LHCN-M2 (cell line): ENCODE measurements at places on chromosomes 1 and 21.

GRCh38 chr1:28606771-28607170 lies 14.7 kb downstream of the RAB42 start:
- DNase-seq, result no peak

GRCh38 chr21:43829575-43830119 lies 35.4 kb upstream of the AGPAT3 start:
- no peak for DNase-seq

DNA sequence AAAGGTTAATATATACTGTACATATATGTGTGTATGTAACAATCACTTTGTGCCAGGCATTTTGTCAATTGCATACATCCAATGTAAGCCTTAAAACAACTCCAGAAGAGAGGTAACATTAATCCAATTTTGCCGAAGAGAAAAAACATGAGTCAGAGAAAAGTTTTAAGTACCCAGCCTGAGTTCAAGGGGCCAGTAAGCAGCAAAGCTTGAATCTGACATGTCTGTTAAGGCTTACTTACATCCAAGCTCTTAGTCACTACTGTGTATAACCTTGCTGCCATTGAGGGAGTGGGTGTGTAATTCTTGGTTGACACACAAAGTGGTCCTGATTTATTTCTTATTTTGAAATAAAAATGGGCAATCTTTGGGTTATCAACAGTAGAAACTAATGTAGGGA lies 360.4 kb upstream of the LYPLAL1 start:
- peak; percentile 43 for DNase-seq

- DNase-seq, result no peak
These were observed 1.4 kb downstream of the NCF2 start for GRCh38 chr1:183588827-183589226.

DNA sequence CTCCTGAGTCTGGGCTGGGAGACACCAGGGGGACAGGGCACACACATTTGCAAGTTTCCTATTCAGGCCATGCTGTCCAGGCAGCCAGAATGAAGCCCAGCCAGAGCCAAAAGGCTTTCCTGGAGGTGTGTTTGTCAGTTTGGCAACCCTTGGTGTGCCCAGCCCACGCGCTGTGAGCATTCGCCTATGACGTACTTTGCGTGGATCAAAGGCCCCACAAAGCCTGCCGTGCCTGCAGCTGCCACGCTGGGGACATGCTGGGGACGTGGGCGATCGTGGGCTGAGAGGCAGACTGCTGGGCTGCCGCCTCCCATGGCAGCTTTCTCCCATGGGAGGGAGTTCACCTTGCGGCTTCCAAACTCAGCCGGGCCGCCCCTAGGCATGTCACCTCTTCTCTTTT lies 57.5 kb downstream of the CD247 start:
- no peak for DNase-seq

GRCh38 chr1:187244623-187245022 lies 415.9 kb downstream of the PLA2G4A start:
- DNase-seq, result no peak

- DNase-seq, result no peak
These were observed 27.3 kb upstream of the RNF19B start for GRCh38 chr1:32991819-32992488.

DNA sequence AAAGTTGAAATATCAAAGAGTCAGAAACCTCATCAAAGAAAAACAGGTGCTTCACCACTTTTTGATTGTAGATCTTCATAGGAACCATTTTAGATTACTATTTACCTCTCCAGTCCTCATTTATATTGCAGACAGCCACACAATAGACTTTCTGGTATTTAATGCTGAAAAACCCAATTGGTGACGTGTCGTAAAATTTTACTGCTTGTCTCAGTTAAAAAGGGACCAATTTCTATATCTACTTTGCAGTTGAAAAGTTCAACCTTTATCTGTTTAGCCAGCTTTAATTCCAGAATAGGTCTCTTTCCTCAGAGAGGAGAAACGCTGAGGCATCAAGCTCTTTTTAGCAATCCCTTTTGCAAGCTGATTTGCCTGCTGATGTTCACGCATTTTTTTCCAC lies 1722.4 kb downstream of the PLA2G4A start:
- no peak for DNase-seq

GRCh38 chr1:151159373-151159772 lies 2.9 kb downstream of the TNFAIP8L2 start:
- no peak for DNase-seq

DNA sequence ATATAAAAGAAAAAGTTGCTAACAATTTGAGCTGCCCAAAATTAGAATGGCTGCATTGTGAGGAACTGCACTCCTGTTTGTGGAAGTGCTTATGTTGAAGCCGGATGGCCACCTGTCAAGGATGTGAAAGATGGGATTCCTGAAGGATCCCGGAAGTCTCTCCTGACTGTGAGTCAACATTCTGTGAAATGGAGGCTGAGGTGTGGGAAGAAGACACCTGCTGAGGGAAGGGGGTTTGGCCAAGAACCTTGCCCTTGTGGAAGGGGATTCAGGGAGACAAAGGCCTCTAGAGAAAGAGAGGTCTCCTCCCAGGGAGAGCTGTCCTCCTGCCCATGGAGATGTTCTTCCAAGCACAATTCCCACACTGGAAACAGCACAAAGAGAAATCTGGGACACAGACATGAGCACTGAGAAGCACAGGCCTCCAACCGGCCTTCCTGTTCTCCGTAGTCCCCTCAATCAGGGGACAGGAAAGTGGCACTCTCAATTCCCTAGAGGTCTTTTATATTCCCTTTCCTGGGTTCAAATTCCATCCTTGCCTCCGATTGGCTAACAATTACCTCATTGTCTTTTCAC lies 70.5 kb downstream of the CD2 start:
- DNase-seq, result no peak

DNA sequence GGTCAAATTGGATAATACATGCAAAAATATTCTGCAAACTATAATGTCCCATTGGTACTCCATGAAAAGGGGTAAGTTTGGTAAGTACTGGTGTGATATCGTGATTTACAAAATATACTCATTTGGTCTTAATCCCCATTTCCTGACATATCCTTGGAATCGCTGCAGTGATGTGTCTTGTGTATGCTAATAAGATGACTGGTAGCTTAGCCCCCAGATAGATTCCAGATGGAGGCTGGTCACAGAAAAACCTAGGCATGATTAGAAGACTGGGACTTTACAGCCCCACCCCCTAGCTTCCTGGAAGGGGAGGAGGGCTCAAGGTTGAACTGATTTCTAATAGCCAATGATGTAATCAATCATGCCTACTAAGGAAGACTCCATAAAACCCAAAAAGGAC lies 3.0 kb downstream of the VAMP4 start:
- no peak for DNase-seq

GRCh38 chr1:55376897-55377296 lies 161.7 kb upstream of the USP24 start:
- DNase-seq, result no peak

- no peak for DNase-seq
These were observed 198.1 kb upstream of the NCAM2 start for GRCh38 chr21:20800106-20800505.

DNA sequence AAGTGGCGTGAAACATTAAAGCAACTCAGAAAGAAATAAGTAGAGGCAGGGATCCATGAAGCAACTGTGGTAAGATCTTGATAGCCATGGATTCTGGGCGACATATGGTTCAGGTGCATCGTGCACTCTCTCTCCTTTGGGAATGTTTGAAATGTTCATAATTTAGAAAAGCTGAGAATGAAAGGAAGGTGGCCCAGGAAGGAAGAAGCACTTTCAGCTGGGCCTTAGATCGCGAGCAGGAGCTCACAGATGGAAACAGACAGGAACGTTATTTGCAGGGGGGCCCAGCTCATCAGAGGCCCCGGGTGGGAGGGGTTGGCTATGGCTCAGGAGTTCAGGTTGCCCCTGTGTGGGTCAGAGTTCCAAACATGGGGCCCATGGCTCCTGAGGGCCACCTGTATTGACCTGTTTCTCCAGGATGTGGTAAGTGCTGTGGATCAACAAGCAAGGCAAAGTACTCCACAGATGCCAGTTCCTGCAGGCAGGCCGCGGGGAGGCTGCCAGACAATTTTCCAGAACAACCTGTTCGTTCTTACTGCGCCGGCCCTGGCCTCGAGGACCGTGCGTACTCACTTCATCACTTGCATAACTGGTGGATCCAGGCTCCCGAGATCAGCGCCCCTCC lies 253.2 kb downstream of the TOMM20 start:
- DNase-seq, result no peak

DNA sequence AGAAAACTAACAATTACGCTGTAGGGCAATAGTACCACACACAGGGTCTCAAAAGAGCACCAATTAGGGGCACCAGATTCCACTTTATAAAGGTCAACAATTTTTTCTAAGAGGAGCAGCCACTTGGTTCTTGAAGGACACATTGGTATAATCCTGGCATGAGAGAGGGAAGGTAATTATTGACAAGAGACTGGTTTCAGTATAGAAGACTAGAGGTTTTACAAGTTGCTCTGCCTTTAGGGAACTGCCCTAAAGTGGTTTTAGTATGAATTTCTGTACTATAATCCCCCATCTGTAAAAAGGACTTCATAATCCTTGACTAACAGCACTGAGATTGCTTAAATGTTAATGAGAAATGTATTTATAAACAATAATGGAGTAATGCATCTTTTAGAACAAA lies 648.5 kb upstream of the PTBP2 start:
- DNase-seq, result no peak

GRCh38 chr1:215143497-215143896 lies 61.0 kb downstream of the KCNK2 start:
- DNase-seq, result no peak

GRCh38 chr1:161719325-161719611 lies 2.1 kb upstream of the FCRLB start:
- no peak for DNase-seq

DNA sequence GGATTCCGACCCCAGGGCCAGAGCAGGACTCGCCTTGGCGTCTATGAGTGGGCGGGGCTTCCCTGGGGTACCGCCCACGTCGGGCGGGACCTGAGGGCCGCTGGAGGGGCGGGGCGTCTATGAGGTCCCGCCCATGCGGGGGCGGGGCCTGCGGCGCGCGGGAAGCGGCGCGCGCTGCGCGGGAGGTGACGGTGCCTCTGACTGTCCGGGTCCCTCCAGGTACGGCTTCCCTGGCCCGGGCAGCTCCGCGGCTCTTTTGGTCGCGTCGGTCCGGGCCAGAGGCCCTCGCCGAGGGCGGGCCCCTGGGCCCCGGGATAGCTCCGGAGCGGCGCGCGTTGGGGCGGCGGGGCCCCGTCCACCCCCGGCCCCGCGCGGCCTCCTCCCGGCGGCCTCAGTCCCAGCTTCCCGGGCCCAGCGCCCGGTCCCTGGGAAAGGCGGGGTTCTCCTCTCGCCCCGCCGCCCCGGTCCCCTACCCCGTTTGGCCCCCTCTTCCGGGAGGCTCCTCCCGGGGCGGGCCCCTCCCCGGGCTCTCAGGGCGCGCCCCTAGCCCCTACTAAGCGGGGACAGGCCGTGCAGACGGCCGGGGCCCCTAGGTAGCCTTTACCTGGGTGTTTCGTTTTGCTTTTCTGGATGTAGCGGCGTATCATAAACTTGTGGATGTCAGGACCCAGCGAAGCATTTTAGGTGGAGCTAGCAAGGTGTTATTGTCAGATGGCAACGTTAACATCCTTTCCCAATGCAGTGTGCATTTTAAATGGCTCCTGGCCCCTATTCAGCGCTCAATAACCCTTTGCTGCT lies at the start of gene CHAF1B:
TSS of gene CHAF1B (plus strand) at position 160 of the 798 bp plus-strand sequence. CDS start 745 bp downstream, outside the sequence.
- peak; percentile 58 for DNase-seq

DNA sequence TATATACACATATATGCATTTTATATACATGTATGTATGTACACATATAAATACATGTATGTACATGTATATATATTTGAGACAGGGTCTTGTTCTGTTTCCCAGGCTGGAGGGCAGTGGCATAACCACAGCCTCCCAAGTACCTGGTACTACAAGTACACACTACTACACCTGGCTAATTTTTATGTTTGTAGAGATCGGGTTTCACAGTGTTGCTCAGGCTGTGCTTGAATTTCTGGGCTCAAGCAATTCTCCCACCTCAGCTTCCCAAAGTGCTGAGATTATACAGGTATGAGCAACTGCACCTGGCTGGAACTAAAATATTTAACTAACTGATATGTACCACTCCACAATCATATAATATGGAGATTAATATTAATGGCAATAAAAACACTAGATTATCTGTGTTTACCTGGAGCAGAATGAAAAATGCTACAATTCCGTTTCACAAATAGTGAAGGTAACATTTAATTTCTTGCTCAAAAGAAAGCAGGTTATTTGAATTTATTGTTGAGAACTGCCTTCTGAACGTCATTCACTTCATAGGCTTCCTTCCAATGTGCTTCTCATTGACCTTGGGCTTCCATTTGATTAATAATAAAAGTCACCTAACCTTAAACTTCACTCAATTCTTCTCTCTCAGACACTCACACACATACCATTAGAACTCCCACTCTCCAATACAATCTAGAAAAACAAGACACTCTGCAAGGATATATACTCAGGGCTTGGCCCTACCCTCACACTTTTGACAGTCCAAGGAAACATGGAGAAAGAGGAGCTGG lies 57.0 kb downstream of the PTGER3 start:
- DNase-seq, result no peak

DNA sequence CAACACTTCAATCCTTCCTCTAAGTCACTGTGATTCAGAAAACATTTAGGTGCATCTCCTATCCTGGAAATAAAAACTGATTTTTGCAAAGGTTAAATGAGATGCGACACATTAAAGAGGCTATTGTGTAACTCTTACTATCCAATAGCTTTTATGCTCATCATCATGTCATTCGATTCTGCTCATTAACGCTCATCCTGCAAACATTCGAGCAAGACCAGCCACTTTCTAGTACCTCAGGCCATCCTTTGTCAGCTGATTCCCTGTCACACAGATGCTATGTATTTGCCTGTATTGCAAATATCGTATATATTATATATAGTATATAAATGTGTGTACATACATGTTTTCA lies 131.6 kb downstream of the TLR5 start:
- peak; percentile 6 for DNase-seq

- DNase-seq, result peak; percentile 89
These were observed 59.9 kb upstream of the CNN3 start for GRCh38 chr1:94986783-94987182.

- DNase-seq, result no peak
These were observed 12.6 kb upstream of the IL12RB2 start for GRCh38 chr1:67294836-67295617.

- DNase-seq, result no peak
These were observed 66.5 kb downstream of the ADGRL2 start for GRCh38 chr1:81867235-81867634.

DNA sequence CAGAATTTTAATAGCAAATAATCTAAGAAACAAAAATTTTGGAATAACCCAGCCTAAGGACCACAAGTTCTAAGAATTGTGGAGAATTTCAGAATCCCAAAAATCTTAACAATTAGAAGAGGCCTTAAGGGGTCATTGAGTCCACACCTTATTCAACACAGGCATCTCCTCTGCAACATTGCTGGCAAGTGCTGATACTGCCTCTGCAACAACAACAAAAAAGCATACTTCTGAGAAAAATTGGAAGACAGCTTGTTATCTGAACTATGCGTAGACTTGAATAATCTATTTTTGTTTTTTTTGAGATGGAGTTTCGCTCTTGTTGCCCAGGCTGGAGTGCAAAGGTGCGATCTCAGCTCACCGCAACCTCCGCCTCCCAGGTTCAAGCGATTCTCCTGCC lies 24.0 kb upstream of the SLC2A1 start:
- DNase-seq, result no peak
